ENCODE measurements at places on chromosomes 6 and 20. TPM values are rescaled to one million over a fixed set of nuclear protein-coding genes. Genes with fewer than 3 reads are reported as not detected.

GRCh38 chr20:4763261-4763660 is 41.6 kb downstream of the PRND start:
- H3K4me3 ChIP-seq: no peak overlapping the region
- no peak overlapping the region for H3K27ac ChIP-seq
- no peak for DNase-seq
- H3K27me3 ChIP-seq: no peaks in the 10 kb centered on the region

DNA sequence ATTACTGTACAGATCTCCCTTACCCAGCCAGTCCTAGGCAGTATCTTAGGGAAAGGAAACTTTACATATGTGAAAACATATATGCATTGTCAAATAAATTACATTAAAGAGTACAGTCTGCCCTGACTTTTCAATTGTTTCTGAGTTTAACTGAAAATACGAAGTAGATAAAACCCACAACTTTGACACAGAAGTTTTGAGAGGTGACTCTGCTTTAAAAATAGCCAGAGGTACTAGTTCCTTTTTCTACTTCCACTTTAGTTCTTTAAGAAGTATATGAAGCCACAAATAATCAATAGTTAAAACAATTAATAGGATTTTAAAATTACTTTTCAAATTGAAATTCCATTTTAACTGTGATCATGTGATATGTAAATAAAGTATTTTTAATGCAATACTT is 62.9 kb downstream of the BMP5 start:
- no peak for DNase-seq
- H3K27me3 ChIP-seq: no peaks in the 10 kb centered on the region
- H3K36me3 ChIP-seq: no peaks in the 10 kb centered on the region
- no peaks in the 10 kb centered on the region for H3K4me1 ChIP-seq
- no peak overlapping the region for H3K27ac ChIP-seq

- H3K4me1 ChIP-seq: no peaks in the 10 kb centered on the region
- no peaks in the 10 kb centered on the region for H3K36me3 ChIP-seq
- no peak overlapping the region for H3K4me3 ChIP-seq
- DNase-seq: no peak
- H3K27me3 ChIP-seq: no peaks in the 10 kb centered on the region
Measured at GRCh38 chr6:113893866-113894265, 36.7 kb downstream of the MARCKS start.

- DNase-seq: no peak
- no peak overlapping the region for H3K4me3 ChIP-seq
- no peaks in the 10 kb centered on the region for H3K36me3 ChIP-seq
- H3K4me1 ChIP-seq: no peaks in the 10 kb centered on the region
Measured at GRCh38 chr6:6331946-6332601, 11.6 kb upstream of the F13A1 start.

GRCh38 chr6:35094183-35094582 is 47.0 kb downstream of the TCP11 start:
- peaks cover 2% of the 10 kb centered on the region for H3K36me3 ChIP-seq
- peaks cover 50% of the 10 kb centered on the region for H3K4me1 ChIP-seq
- H3K27me3 ChIP-seq: no peaks in the 10 kb centered on the region
- H3K4me3 ChIP-seq: no peak overlapping the region
- no peak overlapping the region for H3K27ac ChIP-seq

DNA sequence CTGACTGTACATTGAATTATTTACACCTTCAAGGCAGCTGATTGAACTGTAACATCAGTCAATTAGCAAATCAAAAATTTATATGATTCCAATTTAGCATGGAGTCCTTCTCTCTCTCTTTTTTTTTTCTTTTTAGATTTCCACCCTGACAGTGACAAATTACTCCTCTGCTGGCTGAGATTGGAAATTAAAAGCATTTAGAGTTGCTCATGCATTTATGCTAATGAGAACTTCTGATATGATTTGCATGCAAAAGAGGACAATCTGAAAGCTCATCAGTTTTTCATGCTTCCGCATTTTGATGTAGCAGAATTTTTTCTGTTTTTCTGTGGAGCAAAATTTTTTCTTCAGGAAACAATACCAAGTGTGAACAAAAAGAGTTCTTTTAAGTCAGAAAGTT is 130.5 kb upstream of the NOX3 start:
- no peak overlapping the region for H3K27ac ChIP-seq
- H3K27me3 ChIP-seq: no peaks in the 10 kb centered on the region
- no peaks in the 10 kb centered on the region for H3K4me1 ChIP-seq
- no peak for DNase-seq
- H3K4me3 ChIP-seq: no peak overlapping the region

GRCh38 chr6:50608421-50608820 is 104.9 kb upstream of the TFAP2D start:
- H3K4me3 ChIP-seq: no peak overlapping the region
- no peaks in the 10 kb centered on the region for H3K27me3 ChIP-seq
- H3K27ac ChIP-seq: no peak overlapping the region
- no peaks in the 10 kb centered on the region for H3K4me1 ChIP-seq
- no peak for DNase-seq

- no peak for DNase-seq
- H3K36me3 ChIP-seq: no peaks in the 10 kb centered on the region
- no peaks in the 10 kb centered on the region for H3K4me1 ChIP-seq
Measured at GRCh38 chr6:10338151-10338550, 76.7 kb downstream of the TFAP2A start.

DNA sequence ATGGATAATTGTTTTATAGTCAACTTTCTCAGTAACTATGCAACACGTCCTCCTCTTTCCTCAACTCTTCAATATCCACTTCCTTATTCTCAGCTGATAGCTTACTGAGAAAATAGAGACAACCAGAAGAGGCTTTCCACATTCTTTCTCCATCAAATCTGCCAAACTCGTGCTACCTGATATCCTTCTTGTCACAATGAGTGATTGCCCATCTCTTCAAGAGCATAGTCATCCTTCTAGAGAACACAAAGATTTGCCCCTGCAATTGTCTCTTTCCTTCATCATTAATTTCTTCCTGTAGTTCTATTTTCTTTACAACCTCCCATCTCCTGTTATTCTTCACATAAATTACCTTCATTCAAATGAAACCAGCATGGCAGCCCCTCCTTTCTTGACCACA is 75.9 kb upstream of the RGS17 start:
- DNase-seq: no peak
- H3K27ac ChIP-seq: no peak overlapping the region
- H3K4me3 ChIP-seq: no peak overlapping the region
- H3K4me1 ChIP-seq: no peaks in the 10 kb centered on the region

DNA sequence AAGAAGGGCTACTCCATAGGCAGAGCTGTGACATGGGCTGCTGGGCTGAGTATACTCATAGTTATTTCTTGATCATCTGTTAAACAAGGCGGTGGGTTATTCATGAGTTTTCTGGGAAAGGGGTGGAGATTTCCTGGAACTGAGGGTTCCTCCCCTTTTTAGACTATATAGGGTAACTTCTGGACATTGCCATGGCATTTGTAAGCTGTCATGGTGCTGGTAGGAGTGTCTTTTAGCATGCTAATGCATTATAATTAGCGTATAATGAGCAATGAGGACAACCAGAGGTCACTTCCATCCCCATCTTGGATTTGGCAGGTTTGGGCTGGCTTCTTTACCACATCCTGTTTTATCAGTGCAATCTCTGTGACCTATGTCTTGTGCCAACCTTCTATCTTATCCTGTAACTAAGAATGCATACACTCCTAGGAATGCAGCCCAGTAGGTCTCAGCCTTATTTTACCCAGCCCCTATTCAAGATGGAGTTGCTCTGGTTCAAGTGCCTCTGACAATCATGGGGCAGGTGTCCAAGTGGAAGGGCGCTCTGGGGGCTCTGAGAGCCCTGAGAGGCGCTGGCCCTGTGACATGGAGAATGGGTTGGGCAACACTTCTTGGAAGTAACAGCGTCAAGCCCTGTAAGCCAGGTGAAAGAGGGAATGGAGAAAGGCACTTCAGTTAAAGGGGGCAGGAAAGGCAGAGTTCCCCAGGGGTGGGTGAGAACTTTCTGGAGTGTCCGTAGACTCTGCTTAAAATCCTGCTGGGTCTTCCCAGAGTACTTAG is 354.2 kb upstream of the SULF2 start:
- no peaks in the 10 kb centered on the region for H3K36me3 ChIP-seq
- H3K4me3 ChIP-seq: no peak overlapping the region
- no peaks in the 10 kb centered on the region for H3K4me1 ChIP-seq
- H3K27me3 ChIP-seq: no peaks in the 10 kb centered on the region

AGPAT4 gene
- 6.9 TPM for total RNA-seq

TRIM31 gene
- total RNA-seq: not detected

PCK1 gene
- total RNA-seq: 0.33 TPM

BPIFB2 gene
- total RNA-seq: not detected

All from sigmoid colon (tissue), 7 donors.